Osteoblast (primary cell): ENCODE measurements at places on chromosomes 12 and 14. TPM values are rescaled to one million over a fixed set of nuclear protein-coding genes. Genes with fewer than 3 reads are reported as not detected.

GRCh38 chr12:31033681-31034080 is 40.0 kb upstream of the DDX11 start:
- DNase-seq = no peak

- DNase-seq = no peak
These were observed 94.5 kb downstream of the MYRFL start for GRCh38 chr12:69919495-69919894.

DNA sequence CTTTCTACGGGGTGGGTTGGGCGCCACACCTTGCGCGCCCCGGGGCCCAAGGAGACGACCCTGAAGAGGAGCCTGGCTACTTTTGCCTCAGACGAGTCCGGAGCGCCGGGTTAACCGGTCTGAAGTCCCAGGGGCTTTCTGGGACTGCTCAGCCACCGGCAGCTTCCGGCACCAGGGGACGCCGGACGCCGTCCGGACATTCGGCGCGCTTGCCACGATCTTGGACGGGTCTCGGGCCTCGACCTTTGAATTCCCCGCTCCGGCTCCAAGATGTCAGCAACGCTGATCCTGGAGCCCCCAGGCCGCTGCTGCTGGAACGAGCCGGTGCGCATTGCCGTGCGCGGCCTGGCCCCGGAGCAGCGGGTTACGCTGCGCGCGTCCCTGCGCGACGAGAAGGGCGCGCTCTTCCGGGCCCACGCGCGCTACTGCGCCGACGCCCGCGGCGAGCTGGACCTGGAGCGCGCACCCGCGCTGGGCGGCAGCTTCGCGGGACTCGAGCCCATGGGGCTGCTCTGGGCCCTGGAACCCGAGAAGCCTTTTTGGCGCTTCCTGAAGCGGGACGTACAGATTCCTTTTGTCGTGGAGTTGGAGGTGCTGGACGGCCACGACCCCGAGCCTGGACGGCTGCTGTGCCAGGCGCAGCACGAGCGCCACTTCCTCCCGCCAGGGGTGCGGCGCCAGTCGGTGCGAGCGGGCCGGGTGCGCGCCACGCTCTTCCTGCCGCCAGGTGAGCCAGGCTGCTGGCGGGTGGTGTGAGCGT is at the start of gene ACOT4:
Gene ACOT4 (plus strand): TSS at position 184 of the 760 bp plus-strand sequence. CDS start 87 bp downstream, at position 271.
- peak; percentile 93 for DNase-seq

The GPR84 gene
- 0.36 TPM in 1 of 2 replicates, not detected in the other for total RNA-seq

The UNC79 gene
- under 0.01 TPM in 2 replicates for total RNA-seq

The SPIC gene
- not detected in 2 replicates for total RNA-seq

GRCh38 chr14:20388159-20388558 is 25.1 kb downstream of the TEP1 start:
- no peak for DNase-seq

GRCh38 chr12:26425587-26426260 is 230.4 kb downstream of the SSPN start:
- peak; percentile 54 for DNase-seq

The DPF3 gene
- 0.59 and 1.8 TPM in 2 replicates for total RNA-seq

DNA sequence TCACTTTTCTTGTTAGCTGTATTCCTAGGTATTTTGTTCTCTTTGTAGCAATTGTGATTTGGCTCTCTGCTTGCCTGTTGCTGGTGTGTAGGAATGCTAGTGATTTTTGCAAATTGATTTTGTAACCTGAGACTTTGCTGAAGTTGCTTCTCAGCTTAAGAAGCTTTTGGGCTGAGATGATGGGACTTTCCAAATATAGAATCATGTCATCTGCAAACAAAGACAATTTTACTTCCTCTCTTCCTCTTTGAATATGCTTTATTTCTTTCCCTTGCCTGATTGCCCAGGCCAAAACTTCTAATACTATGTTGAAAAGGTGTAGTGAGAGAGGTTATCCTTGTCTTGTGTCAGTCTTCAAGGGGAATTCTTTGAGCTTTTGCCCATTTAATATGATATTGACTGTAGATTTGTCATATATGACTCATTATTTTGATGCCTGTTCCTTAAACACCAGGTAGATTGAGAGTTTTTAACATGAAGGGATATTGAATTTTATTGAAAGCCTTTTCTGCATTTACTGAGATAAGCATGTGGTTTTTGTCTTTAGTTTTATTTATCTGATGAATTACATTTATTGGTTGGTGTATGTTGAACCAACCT is 26.7 kb downstream of the CLECL1 start:
- no peak for DNase-seq
